ENCODE measurements at places on chromosomes 13 and 19.

- no peak for DNase-seq
These were observed 18.4 kb downstream of the LTBP4 start for GRCh38 chr19:40619333-40620160.

- DNase-seq: no peak
These were observed 21.4 kb downstream of the TSSK6 start for GRCh38 chr19:19493841-19494546.

DNA sequence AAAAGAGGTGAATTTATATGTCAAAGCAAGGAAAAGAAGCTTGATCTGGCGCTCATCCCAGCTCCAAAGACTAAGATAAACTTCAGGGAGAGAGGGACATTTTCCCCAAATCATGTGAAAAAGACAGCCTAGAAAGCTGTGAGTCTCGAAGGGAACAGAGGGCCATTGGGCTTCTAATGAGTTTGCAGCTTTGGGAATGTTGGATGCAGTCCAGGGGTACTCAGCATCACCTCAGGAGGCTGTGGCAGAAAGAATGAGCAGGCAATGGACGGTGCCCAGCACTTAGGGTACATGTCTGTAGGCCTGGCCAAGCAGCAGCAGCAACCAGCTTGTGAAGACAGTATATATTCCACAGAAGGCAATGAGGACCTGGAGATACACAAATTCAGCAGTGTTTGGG lies 25.7 kb upstream of the WASF3 start:
- no peak for DNase-seq

GRCh38 chr13:97567510-97568243 lies 133.7 kb downstream of the RAP2A start:
- DNase-seq: no peak

- DNase-seq: no peak
These were observed 2.0 kb downstream of the CIC start for GRCh38 chr19:42271045-42271419.

- DNase-seq: no peak
These were observed 21.4 kb downstream of the UHRF1 start for GRCh38 chr19:4930664-4931063.

DNA sequence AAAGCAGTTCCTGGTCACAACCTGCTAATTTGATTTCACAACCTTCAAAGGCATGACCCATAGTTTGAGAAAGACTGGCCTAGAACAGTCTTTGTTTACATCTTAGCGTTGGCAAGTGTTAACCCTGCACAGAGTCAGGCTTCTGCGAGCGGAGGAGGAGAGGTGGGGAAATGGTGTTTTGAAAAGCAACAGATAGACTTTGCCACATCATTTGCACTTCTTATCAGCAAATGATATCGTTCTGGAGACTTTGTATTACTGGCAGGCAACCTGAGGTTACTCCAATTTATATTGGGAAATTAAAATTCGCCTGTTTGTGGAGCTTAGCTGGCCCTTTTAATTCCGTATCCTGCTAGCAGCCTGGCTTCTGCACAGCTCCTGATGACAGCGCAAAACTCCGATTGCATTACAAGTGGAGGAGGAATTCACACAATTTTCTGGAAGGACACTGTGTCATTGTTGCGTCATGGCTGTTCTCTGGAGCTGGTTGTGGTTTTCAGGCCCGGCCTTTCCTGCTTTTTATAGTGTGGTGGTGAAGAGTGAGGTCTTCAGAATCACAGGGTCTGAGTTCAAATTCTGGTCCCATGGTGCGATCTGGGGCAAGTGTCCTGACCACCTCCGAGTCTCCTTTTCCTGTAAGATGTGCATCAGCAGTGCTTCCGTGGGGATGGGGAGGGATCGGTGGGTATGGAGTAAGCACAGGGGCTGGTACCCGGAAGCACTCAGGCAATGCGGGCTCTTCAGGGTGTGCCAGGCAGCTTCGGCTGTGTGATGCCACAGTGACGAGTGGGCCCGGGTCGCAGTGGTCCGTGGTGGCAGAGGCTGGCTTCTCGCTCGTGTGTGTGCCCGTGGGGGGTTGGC lies 49.1 kb upstream of the EHD2 start:
- DNase-seq: no peak

GRCh38 chr19:7921302-7921966 lies 1.3 kb downstream of the SNAPC2 start:
- DNase-seq: no peak

DNA sequence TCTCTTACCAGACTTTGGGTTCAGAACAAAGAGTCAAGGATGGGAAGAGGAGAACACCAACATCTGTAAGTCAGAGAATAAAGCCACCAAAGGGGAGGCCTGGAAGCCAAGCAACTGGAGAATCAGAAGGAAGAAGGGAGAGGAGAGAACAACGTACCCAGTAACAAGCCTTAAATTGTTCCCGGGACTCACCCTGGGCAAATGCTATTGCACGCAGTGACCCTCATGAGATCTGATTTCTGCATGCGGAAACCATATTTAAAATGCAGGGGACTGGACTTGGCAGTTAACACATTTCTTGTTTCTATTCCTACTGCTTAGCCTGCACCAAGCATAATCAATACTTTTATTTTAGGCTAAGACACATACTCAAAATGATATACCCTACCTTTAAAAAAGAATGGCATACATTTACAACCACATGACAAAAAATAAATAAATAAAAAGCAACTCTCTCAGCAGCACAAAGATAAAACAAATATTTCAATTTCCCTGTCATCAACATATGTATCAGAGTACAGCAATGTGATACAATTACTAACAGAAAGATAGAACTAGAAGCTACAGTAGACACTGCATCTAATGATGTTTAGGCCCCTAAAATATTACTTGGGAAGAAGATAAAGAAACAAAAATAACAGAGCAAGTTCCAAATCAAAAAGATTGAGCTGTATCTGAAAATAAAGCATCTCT lies 414.6 kb downstream of the ITGBL1 start:
- no peak for DNase-seq

DNA sequence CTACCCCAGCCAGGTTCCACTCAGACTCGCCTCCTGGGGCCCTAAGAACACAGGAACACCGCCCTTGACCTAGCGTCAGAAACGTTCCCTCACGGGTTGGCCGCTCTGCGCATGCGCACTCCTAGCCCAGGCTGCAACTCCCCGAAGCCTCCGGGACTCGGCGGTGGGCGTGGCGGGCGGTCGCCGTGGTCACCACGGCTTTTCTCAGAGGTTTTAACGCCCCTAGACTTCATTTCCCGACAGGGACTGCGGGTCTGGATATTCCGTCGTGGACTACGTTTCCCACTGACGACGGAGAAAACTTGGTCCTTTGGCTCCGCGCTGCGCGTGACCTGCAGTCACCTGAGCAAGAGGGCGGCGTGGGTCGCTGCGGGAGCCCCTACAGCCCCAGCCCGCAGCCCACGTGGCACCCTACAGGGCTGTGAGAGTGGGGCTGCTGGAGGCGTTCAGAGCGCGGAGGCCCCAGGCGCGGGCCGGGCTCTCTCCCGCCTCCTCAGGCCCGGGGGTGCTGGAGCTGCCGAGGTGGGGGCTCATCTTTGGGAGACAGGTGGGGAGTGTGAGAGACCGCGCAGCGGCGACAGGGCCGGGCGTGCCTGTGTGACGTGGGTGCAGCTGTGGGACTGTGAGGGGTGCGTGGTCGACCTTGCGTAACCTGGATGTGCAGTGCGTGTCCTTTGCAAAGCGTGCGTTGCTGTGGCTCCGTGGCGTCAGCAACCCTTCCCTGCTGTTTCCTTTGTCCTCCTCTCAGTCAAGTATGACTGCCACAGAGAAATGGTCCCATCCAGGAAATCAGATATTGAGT lies 38.0 kb upstream of the ZNF573 start:
- no peak for DNase-seq

GRCh38 chr19:14471436-14472187 lies 3.5 kb downstream of the PTGER1 start:
- DNase-seq: no peak

- DNase-seq: no peak
These were observed 10.5 kb downstream of the GNG7 start for GRCh38 chr19:2691951-2692350.

DNA sequence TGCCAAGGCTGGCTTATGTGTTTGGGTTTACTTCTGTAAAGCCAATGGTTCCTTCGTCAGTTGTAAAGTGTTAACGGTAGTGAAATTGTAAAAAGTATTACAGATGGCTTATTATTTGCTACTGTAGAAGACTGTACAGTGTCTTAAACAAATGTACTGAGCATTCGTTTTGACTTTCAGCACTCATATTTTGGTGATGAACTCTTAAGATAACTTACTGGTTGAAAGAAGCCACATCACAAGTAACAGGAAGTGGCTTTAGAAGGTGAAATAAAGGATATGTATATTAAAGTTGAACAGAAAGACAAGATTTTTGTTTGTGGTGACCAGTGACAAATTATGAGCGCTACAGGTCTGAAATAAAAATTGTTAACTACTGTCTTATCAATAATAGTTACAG lies 64.2 kb downstream of the URI1 start:
- peak; percentile 49 for DNase-seq

GRCh38 chr19:6451583-6452222 lies 7.9 kb downstream of the SLC25A23 start:
- DNase-seq: no peak

DNA sequence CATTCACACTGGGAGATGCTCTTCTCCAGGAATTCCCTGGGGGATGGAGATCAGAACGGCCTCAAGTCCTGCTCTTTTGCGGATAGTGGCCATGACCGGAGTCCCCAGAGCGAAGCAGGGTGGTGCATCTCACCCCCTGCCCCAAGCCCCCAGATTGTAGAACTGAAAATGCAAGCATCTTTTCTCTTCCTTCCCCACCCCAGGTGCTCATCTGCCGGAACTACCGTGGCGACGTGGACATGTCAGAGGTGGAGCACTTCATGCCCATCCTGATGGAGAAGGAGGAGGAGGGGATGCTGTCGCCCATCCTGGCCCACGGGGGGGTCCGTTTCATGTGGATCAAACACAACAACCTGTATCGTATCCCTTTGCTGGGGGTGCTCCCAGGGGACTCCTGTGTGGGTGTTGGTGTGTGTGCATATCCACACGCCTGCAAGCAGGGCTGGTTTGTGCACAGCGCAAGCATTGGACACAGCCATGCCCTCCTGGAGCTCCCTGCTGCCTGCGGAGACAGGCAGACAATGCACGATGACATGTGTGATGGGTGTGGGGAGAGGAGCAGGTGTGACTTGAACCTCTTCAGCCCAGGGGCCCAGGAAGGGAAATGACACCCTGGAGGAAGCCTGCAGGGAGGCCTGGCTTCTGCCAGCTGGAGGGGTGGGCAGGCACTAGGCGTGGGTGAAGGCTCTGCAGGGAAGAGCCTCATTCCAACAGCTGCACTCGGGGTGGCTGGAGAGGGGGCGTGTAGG lies 5.7 kb downstream of the AP1M1 start:
- no peak for DNase-seq

DNA sequence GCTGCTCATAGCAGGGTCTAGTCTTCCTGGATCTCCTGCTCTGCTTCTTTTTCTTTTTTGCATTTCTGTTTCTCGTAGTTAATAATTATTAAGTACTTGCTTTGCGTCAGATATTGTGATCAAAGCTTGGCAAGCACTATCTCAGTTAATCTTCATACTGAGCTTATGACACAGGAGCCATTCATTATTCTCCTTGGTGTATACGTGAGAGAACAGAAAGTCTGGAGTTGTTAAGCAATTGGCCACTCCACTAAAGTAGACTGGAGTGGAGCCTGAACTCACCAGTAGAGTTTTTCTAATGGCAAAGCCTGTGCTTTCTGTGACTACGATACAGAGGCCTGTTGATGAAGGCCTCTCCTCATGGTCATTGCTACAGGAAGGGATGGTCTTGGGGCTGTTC lies 285.9 kb downstream of the RFC3 start:
- DNase-seq: no peak

GRCh38 chr13:80132741-80133601 lies 208.0 kb downstream of the SPRY2 start:
- no peak for DNase-seq

- DNase-seq: no peak
These were observed 13.8 kb downstream of the CEACAM1 start for GRCh38 chr19:42514449-42514848.
